Iris pigment epithelial cell (primary cell): ENCODE measurements at places on chromosomes 12 and 14.

GRCh38 chr14:63438065-63438757 lies 105.0 kb downstream of the PPP2R5E start:
- peak; percentile 98 for DNase-seq

DNA sequence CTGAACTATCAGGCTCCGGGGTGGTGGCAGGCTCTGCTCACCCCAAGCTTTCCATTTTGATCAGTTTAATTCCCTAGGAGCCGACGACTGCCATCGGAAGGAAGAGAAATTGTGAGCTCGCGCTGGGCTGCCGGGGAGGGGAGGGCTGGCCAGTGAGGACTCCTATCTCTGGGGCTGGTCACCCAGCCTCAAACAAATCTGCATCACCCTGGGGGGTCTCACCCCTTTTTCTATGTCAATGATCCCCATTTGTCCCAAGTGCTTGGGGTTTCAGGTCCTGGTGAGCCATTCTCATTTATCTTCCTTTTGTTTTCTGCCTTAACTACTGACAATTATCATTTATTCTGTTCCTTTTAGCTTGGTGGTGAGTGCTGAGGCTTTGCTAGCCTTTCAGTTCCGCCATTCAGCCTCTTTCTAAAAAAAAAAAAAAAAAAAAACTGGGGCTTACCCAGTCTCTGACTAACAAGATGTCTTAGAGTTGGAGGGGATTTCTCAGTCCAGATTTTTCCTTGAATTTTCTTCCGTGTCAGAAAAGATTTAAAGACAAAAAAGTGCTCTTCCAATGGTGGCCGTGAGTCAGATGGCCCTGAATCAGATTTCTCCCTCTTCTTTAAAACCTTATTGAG lies 22.8 kb upstream of the USP44 start:
- DNase-seq, result no peak

- DNase-seq, result no peak
Observed at GRCh38 chr14:67444395-67444794, 32.4 kb upstream of the PLEK2 start.

DNA sequence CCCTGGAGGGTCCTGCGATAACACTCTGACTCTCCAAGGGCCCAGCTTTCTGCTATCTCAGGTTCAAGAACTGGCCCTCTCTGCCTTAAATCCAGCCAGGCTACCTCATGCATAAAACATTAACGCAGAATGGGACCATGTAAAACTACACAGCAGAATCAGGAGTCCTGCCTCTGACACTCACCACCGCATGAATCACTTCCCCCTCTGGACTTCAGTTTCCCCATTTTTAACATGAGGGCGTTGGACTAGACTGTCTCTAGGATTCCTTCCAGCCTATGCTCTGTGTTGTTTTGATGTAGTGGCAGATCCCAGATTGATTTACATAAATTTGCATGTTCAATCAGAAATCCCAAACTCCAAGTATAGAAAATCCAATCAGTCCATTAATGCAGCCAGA lies 3.3 kb downstream of the NCKAP5L start:
- DNase-seq, result peak; percentile 85

DNA sequence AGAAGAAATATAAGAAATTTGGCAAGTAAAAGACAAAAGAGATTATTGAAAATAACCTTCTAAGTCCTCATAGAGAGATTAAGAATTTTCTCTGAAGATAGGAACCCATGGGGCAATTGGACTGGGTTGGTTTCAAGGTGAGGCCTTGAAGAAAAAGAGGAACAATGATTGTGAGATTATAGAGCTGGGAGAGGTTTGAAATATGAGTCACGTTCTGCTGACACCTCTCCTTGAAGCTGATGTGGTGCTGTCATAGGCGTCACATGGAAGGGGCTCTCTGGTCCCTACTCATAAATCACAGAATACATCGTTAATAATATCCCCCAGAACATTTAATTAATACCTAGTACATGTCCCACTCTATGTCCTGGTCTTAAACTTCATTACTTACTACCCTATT lies 227.6 kb upstream of the PDE3A start:
- DNase-seq, result no peak

DNA sequence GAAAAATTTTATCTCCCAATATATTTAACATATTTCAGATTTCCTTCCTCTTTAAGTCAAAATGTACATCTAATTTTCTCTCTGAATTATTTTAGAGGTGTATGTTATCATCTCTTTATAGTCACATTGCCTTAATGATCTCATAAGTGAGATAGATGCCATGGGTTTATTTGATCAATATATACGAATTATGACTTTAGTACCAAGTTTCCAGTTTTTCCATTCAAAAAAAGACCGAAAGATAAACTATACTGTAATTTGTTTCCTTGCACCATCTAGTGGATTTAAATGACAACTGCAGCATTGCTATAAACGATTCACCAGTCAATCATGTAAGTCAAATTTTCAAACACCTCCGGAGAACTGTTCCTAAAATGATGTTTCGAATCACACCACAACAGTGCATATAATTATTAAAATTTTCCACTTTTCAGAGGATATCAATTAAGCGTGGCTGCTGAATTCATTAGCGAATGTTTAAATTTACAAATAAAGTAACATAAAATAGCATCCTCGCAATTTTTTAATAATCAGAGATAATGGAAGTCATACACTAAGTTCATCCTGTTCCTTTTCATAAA lies 419 bp upstream of the ATXN7L3B start:
- DNase-seq, result peak; percentile 56
